ENCODE measurements at places on chromosomes 5 and 9.

DNA sequence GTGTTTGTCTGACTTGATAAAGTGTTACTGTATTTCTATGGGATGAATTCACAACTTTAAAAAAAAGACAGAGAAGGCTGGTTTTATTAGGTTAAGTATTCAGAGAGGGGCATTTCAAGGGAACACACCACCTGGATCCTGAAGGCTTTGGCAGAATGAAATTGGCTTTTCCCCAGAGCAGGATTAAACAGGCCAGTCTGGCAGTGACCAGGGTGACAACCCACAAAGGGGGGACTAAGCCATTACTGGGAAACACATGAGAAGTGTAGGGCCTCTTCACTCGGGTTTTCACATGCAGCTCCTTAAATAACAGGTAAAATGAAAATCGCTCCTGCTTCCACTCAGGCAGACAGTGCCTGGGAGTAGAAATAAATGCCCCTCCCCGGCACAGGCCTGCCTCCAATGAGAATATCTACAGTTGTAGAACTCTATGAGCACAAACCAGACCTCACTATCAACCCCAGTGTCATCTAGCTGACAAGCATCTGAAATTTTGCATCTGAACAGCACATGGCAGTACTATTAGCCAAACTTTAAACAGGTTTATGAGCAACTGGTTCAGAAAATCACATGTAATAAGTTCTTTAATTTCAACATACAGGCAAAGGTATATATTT lies 85.8 kb downstream of the LHFPL2 start:
- DNase-seq, result no peak

- no peak for DNase-seq
These were observed 31.8 kb upstream of the FOXB2 start for GRCh38 chr9:76987594-76988200.

DNA sequence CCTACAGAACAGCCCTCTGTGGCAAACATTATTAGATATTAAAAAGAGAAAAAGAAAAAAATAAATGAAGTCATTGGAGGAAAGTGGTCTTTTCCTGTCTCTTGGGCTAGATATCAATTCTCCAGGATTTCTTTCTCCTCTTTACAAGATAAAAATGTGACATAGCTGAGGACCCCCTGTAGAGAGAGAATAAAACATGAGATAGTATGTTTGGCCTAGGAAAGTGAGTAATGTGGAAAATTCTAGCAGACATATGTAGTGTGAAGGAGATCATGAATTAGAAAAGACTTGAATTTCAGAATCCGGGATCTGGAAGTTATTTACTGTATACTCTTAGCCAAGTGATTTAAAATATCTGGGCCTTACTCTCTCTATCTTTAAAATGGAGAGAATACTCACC lies 823.1 kb downstream of the TLR4 start:
- DNase-seq, result no peak

GRCh38 chr5:95223566-95224258 lies 61.2 kb downstream of the MCTP1 start:
- no peak for DNase-seq

GRCh38 chr5:56763711-56764466 lies 51.5 kb upstream of the MAP3K1 start:
- DNase-seq, result no peak

- DNase-seq, result no peak
These were observed 699.4 kb downstream of the PTPRD start for GRCh38 chr9:9913276-9913832.

DNA sequence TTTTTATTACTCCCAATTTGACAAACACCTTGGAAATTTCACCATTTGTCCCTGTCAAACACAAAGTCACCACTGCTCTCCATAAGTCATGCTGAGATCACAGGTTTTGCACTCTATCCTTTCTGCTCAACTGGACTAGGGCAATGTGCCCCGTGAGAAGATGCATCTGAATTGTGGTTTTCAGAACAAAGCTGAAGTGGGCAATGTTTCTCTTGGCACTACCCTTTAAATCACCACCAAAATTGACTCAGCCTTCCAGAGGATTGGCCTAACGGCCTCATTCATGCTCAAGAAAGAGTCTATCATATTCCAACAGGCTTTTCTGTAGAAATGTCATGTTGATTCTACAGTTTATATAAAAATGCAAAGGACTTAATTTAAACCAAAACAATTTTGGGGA lies 81.0 kb upstream of the TRIO start:
- DNase-seq, result no peak

DNA sequence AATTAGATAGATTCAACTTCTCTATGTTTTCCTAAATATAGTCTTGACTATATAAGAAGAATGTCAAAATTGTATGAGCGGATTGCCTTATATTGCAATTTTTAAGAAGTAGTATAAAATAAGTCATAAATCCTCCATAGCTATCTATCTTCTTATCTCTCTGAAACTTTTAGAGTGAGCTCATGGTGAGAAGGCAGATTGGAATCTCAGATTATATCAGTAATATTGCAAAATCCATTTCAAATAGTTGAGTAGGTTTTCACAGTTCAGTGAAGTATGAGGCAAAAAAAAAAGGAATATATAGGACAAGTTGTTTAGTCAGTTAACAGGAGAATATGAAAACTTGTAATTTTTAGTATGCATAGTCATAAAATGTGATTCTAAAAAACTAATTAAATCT lies 156.4 kb downstream of the FAM174A start:
- DNase-seq, result no peak

DNA sequence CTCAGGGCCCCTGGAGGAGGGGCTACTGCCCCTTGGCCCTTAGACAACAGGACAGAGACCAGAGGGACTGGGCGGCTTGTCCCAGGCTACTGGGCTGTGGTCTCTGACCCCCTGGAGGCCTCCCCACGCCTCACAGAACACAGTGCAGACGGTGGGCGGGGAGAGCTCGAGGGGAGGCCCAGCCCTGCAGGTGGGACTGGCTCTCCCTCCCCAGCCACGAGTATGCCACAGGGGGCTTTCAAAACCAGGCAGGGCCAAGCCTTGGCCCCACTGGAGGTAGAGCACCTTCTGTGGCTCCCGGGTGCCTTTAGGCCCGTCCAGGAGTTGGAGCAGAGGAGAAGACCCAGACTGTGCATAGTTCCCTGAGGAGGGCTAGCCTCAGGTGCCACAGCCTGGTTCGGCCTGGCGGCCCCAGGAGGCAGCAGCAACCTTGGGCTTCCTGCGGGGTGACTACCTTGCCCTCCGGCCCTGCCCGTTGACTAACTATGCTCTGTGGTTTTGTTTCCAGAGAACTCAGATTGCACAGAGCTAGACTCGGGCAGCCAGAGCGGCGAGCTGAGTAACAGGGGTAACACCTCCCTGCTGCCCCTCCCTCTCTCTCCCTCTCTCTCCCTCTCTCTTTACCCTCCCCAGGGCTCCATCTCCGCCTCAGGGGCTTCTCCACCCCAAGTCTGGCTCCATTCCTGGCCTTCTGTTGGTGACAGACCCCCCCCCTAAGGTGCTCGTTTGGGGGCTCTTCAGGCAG lies 15.5 kb downstream of the CARD19 start:
- DNase-seq, result no peak

- peak; percentile 7 for DNase-seq
These were observed at the start of gene PBX3 for GRCh38 chr9:125747053-125747764. Gene PBX3 (plus strand): TSS chr9:125747373.

GRCh38 chr5:53343187-53343586 lies 137.2 kb upstream of the FST start:
- no peak for DNase-seq

DNA sequence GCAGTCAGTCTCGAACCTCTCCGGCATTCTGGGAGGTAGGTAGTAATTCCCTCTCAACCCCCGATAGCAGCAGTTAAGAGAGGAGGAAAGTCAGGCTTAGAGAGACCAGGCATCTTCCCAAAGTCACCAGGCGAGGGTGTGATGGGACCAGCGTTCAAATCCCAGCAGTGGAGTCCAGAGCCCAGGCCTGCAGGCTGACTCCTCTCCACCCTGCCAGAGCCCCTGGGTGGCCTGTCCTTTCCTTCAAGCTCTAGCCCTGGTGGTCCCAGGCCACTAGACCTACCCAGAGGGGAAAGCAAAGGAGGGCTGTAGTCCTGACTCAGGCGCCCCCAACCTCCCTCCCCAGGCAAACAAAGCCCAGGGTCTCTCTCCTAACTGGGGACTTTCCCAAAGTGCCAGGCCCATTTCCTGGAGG lies 4.2 kb upstream of the NR5A1 start:
- no peak for DNase-seq

DNA sequence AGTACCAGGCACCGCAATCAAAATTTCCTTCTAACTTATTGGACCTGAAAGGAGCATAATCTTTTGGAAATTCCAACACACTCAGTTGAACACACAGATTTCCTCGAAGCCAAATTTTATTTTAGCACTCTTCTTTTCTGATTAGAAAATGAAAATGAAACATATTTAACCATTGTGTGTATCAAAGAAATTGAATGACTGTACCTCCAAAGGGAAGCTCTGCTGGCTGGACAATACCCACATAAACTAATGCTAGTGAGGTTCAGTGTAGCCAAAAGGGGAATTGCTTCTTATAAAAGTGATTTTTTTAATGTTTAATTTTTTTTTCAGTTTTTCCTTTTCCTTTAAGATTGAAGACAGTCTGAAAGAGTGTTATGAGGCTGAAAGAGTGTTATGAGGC lies 239.6 kb upstream of the NREP start:
- DNase-seq, result no peak

Data from activated gamma-delta T cell treated with anti-CD3 and anti-CD28 coated beads, Interleukin-2, amount 50 U/mL, for 16 hours (primary cell).